ENCODE measurements at places on chromosomes 5 and 9.
A peak's percentile ranks its signal among the peaks of the same experiment; 100 is the strongest.

DNA sequence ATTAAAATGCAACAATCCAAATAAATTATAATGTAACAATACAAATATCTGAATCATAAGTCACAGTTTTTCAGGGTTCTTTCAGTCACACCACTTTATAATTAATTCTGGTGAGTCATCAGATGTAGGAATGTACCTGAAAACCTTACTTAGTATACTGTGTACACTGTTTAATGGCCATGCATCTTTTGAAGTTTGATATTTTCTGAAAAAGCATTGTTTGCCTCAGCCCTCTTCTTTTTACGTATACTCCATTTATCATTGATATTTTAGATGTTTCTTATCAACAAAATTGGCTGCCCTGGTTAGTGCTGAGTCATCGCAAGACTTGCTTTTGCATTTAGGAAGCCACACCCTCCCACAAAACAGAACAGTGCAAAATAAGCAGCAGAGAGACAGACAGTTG, 218.6 kb downstream of the PJA2 start:
- no peak for DNase-seq

DNA sequence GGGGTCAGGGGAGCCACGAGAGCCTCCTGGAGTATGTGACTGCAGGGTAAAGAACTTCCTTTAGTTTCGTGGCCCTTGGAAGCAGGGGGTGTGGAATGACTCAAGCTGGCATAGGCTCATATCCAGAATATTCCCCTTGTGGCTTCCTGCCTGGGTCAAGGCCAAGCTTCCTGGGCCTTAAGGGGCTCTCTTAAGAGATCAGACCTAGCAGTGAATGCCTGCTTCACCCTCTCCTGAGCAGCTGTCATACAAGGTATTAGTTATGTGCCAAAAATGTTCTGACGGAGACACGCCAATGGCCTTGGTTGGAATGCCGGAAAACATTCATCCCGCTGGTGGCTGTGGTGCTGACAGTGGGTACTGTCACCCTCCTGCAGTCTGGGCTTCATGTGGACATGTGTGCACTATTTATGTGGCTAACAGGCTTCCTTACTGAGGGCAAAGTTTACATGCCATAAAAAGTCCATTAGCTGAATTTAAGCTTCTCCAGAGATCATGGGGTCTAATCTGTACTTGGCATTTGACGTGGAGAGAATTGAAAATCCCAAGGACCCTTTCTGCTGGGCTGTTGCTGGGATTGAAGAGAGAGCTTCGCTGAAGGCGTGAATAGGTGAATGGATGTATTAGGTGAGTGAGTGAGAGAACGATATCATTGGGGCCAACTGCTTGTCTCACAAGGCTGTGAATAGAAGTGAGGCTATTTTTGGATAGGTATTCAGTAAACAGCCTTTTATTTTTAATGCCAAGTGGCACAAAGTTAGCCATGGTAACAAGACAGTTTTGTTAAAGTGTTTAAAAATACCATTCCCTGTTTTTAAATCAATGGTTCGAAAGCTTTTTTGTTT, 156.8 kb downstream of the MACROH2A1 start:
- no peak for DNase-seq

DNA sequence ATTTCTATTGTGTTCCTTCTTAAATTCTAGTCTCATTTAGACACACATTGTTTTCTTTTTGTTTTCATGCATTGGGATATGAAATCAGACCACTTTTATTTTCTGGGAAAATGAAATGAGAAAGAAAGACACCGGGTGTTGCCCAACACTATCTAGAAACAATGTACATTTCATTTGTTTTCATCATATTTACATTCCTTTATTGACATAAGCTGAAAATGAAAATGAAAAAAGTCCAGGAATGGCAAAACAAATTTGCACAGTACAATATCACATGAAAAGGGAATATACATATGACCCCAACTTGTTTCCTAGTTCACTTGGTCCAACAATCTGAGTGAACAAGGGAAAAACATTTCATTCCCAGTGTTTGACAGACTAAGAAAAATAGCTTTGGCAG, 20.7 kb downstream of the IFNE start:
- no peak for DNase-seq

DNA sequence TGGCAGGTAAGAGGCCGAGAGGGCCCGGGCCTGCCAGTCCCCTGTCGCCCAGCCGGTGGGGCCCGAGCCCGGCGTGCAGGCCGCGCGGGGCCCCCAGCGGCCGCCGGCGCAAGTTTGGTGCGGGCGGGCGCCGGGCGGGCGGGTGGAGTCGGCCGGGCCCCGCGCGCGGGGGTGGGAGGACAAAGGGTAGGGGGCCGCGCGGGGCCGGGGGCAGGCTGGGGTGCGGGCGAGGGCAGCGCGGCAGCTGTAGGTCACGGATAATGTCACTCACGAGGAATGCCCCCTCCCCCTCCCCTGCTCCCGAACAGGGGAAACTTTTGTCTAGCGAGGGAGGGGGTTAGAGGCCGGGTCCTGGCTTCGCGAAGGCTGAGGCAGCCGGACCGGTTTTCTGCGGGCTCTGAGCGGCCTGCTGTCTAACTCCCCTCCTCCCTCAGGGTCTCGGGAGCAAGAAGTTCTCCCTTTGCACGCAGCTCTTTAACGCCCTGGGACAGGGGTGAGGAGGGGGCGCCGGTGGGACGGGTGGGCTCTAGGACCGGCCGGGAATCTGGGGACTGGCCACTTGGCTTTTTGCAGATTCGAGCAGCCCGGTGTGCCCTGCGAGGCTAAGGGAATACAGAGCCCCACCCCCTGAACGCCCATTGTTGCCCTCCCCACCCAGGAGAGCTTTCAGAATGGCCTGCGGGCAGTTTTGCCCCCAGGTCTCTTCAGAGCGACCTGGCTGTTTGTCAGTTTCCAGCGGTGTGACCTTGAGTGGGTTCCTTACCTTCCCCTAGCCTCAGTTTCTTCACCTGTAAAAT, 21.3 kb upstream of the NDST1 start:
- DNase-seq = peak; percentile 23

DNA sequence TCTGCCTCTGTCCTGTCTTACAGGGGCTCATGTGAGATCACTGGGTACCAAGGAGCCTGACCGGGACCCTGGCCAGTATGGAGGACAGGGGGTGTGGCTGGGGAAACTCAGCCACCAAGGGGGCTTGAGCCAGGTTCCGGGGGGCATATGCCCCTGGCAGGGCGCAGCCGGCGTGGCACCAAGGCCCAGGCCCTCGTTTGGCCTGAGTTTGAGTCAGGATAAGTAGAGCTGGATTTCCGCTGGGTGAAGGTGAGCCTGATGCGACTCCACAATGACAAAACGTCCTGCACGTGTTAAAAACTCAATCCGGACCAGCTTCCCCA, 616 bp upstream of the TSPAN17 start:
- DNase-seq = no peak

DNA sequence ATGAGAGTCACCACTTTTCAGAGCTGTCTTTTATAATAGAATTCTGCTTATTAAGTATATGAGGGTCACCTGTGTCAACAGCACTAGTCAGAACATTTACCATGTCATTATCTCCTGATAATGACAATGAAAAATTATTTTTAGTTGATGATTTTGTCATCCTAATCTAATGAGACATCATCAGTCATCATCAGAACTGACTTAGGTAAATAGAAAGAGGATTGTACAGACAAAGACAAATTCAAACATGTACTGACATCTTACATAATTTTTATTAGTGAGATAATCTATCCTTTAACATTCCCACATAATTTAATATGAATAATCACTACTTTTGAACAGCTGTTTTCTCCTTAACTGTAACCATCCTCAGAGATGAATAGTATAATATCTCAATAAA, 22.6 kb downstream of the CDH9 start:
- DNase-seq = peak; percentile 97

GRCh38 chr5:141493500-141494422, 4.9 kb downstream of the PCDHGC5 start:
- DNase-seq = no peak

- no peak for DNase-seq
Observed at GRCh38 chr5:14672082-14672481, 7.6 kb downstream of the OTULIN start.

DNA sequence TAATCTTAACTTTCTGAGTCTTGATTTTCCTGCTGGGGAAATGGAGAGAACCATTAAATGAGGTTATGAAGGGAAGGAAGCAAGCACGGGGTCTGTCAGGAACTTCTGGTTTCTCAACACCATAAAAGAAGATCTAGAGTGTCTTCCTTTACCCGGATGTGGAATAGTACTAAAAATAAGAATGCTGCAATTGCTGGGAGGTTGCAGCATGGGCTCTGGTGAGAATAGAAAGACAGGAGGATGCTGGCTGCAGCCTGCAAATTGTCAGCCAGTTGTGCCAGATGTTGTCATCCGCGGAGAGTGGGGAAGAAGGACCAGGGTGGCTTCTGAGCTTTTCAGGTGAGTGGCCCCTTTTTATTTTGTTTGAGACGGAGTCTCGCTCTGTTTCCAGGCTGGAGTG, 69.3 kb upstream of the STC2 start:
- DNase-seq = no peak

- peak; percentile 39 for DNase-seq
Observed at GRCh38 chr5:66596636-66597182, 516 bp downstream of the MAST4 start.

DNA sequence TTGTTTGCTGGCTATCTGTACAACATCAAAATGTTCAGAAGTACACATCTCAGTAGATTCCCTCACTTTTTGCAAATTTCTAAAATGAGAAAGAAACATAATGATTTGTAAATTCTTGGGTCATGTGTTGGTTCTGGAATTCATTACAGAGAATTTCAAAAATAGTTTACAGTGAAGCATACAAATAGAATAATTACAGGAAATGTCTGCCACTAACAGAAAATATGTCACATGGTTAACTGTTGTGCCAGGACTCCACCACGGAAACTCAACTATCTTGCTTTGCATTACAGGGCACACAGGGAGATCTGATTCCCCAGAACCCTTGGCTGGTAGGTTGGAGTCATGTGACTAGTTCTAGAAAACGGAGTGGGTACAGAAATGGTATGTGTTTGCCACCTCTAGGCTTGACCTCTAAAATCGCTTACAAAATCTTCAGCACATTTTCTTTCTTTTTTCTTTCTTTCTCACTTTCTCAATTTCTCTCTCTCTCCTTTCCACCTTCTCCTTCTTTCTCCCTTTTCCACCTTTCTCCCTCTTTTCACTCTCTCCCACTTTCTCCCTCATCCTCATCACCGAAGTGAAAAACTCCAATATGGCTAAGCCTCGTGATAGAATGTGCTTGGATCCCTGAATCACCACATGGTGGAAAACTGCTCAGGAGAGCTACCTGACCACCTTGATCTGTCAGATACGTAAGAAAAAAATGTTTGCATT, 32.4 kb downstream of the RASEF start:
- no peak for DNase-seq

DNA sequence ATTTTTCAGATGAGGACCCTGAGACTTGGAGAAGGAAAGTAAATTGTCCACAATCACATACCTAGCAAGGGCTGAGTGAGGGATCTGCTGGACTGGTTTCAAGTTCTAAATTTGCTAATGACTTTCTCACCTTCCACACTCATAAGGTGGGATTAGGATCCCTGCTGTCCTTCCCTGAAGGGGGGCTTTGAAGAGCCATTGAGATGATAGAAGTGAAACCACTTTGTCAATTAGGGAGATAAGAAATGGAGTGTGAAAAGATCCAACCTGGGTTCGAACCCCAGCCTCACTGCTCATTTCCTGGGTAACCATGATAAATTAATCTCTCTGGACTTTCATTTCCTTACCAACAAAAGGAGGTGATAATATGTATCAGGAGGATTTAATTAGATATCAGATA, 32.7 kb upstream of the FOXE1 start:
- no peak for DNase-seq

DNA sequence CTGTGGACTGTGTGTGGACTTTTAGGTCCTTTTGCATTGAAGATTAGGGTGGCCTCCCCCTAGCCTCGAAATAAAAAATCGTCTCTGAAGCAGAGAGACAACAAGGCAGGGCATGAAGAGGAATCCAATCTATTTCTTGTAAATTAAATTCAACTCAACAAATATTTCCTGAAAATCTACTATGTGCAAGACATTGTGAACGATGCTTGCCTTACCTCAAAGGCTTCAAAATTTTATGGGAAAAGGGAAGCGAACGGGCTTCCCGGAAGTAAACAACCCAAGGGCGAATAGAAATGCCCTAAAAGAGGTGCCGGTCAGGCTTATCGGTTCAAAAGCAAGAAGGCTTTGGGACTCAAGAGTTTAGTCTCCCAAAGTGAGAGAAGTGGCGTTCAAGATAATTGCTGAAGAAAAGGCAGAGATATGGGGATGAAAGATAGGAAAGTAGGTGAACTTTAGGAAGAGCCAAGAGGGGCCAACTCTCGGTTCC, 525 bp downstream of the KIF24 start:
- DNase-seq = peak; percentile 76

GRCh38 chr9:111630964-111631213, 245 bp upstream of the DNAJC25 start:
- no peak for DNase-seq

GRCh38 chr5:1565737-1566734, 42.3 kb upstream of the LPCAT1 start:
- no peak for DNase-seq

GRCh38 chr9:112166176-112167140, 8.6 kb downstream of the SUSD1 start:
- no peak for DNase-seq

All from NCI-H1105 treated with DMSO at 0.1 percent for 48 hours (cell line).